ENCODE measurements at places on chromosomes 6 and 20.

DNA sequence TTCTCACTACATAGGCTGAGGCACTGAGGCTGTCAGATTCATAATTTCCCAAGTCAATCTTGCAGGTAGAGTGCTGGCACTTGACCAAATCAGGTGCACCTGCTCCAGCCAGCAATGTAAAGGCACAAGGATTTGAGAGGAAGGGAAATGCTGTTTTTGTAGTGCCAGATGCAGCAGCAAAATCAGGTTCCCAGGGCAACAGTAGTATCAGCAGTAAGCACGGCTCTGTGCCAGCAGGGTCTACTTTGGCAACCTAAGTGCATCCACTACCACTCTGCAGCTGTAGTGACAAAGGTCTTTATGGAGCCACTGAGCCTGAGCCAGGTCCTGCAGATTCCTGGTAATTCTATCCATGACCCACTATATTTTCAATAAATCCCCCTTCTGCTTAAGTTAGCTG, 329.5 kb downstream of the TPBG start:
- no peak for DNase-seq

GRCh38 chr6:24522228-24523176, 27.7 kb downstream of the ALDH5A1 start:
- no peak for DNase-seq

DNA sequence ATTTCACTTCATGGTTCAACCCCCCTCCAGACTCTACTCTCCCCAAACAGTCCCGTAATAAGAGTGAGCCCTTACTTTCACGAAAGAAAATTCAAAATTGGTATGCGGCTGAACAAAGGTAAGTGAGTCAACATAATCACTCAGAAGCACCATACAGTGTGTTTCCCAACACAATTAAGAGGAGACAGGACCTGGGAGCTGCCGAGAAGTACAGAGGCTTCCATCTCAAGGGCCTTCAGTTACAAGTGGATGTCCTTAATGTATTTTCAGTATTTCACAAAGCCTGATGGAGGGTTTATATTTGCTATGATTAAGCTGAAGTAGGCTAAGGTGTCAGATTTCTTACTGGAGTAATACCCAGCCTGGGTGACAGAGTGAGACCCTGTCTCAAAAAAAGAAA, 51.1 kb downstream of the MYO6 start:
- no peak for DNase-seq

- no peak for DNase-seq
These were observed 50.4 kb downstream of the BANF2 start for GRCh38 chr20:17749978-17750721.

GRCh38 chr20:10217721-10218410, 764 bp upstream of the SNAP25 start:
- DNase-seq = no peak
